Activated B cell treated with CpG ODN at 0.5 μM for 24 hours (primary cell): ENCODE measurements at places on chromosomes 7 and 10.

- DNase-seq, result no peak
Measured at GRCh38 chr10:21398563-21399231, 126.8 kb downstream of the SKIDA1 start.

- no peak for DNase-seq
Measured at GRCh38 chr10:87658858-87659555, 671 bp upstream of the PAPSS2 start.

DNA sequence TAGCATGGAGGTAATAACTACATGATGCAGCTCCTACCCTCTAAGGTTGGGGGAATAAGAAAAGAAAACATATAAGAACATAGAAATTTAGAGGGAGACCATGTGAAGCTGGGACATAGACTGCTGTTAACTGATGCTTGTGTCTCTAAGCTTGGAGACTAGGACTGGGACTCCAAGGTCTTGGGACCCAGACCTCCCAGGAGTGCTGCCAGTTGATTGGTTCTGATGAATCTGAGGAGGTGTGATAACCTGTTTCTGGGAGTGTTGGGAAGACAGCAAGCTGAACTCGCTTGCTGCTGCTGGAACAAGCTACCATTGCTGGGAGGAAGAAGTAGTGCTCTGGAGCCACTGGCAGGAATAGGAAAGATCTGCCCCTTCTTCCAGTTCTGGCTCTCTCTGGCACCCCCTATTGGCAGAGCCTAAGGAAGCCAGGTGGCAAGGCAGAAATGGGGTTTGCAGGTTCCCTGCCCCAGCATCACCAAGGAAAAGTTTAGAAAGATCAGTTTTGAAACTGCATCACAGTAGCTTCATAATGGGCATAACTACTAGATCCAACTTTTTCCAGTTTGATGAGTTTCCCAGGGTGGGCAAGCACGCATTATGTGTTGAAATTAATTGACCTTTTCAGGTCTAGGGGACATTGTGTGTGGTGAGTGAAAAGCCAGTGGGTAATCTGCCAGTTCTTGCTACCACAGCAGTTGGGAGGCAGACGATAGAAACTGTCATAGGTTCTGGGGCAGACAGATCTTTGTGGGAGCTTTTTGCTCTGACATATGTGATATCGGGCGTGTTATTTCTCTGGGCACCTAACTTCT, 140.7 kb downstream of the SND1 start:
- DNase-seq, result no peak

GRCh38 chr10:113037218-113037617, 87.2 kb downstream of the TCF7L2 start:
- DNase-seq, result no peak

DNA sequence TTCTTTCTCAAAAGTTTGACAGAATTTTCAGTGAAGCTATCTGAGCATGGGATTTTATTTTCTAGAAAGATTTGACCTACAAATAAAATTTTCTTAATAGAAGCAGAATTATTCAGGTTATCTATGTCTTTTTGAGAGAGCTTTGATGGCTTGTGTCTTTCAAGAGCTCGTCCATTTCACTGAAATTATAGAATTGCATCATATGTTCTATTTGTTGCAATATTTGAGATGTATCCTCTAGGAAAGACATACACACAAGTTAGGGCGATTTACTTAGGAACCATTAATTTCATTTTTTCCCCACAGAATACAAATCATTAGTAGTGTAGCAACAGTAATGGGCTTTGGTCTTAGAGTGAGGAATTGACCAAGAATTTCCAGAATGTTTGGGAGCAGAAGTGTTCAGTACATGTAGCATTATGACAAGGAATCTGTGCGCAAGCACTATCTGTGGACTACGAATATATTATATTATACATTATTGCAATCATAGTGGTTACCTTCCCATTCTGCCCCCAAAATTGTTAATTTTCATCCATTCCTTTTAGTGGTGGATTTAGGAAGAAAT, 12.8 kb upstream of the COL17A1 start:
- DNase-seq, result no peak

DNA sequence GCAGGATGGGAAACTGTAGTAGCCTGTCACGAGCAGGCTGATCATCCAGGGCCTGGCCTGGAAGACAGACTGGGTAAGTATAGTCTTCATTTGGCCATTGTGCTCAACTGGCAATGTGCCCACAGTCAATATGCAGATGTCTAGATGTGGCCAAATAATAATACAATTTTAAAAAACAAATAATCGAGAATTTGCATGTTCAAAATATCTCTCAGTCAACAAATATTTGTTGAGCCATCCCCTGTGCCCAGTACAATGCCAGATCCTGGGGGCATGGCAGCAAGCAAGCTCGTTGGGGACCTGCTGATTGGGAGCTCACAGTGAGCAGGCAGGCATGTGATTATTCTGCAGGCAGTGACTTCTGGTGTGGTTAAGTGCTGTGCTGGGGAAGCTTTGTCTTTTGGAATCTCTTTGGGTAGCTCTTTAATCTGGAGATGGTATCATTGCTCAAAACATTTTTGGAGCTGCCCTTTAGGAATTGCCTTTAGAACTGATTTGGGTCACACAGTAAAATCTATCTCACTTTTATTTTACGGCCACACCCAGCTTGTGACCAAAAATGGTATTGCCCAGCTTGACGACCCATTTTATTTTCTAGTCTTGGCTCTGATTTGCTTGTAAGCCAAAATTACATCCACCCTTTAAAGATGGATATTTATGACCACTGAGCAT, 92.2 kb downstream of the PLCE1 start:
- DNase-seq, result no peak

DNA sequence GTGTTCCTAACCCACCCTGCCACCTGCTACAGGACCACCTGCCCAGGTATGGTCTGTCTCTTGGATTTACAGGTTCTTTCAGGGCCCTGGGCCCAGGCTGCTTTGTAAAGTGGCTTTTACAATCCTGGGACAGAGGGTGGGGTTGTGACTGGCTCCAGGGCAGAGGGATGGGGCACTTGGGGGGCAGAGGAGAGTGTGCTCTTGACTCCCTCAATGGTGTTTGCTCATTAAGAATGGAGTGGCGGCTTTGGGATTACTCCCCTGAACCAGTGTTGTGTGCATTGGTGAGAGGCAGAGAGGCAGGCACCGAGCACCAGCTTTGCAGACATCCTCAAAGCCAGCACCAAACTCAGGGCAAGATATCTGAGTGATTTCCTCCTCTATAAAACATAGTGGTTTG, 43.5 kb downstream of the VWA2 start:
- no peak for DNase-seq

GRCh38 chr7:43952028-43952427, 25.8 kb downstream of the UBE2D4 start:
- DNase-seq, result no peak

- no peak for DNase-seq
Measured at GRCh38 chr7:52287698-52288097, 747.7 kb upstream of the POM121L12 start.

GRCh38 chr7:77727936-77728701, 31.9 kb downstream of the RSBN1L start:
- no peak for DNase-seq

DNA sequence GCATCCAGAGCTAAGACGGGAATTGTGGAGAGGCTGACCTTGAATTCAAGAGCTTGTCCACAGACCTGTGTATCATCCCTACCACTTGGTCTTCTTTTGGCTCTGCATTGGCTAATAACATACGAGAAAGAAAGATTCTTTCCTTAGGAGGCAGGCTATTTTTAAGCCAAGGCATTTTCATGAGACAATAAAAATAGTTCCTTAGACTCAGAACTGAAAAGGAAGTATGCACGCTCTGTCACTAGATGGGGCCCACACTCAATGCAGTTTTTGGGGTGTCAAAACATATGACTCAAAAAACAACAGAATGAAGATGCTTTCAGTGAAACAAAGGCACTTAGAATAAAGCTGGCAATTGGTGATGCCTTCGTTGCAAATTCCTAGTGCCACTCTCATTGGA, 265.9 kb upstream of the DGKB start:
- DNase-seq, result no peak

GRCh38 chr7:54812756-54813322, 53.8 kb upstream of the SEC61G start:
- no peak for DNase-seq

DNA sequence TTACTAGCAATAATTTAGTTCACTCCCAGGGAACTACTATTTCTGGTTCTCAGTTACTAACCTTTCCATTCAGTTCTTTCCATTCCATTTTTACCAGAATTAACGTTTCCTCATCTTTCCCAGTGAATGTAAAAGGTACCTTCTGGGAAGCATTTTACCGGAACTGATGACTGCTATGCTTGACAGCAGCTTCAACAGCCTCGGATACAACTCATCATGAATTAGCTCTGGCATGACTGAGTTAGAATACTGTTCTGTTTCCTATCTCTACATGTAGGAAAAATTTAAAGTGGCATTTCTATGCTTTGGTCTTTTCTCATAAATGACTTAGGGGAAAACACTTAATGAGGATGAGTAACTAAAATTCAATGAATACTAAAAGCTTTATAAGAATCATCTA, 18.6 kb downstream of the TAS2R41 start:
- DNase-seq, result no peak

GRCh38 chr7:155576900-155577508, 30.6 kb upstream of the CNPY1 start:
- no peak for DNase-seq

GRCh38 chr10:129896136-129896859, 67.8 kb downstream of the EBF3 start:
- DNase-seq, result no peak

GRCh38 chr7:16515785-16516685, 10.6 kb upstream of the LRRC72 start:
- no peak for DNase-seq

GRCh38 chr10:28387140-28387539, 84.3 kb upstream of the MPP7 start:
- DNase-seq, result no peak

GRCh38 chr10:20618011-20618547, 279.0 kb downstream of the NEBL start:
- DNase-seq, result no peak

DNA sequence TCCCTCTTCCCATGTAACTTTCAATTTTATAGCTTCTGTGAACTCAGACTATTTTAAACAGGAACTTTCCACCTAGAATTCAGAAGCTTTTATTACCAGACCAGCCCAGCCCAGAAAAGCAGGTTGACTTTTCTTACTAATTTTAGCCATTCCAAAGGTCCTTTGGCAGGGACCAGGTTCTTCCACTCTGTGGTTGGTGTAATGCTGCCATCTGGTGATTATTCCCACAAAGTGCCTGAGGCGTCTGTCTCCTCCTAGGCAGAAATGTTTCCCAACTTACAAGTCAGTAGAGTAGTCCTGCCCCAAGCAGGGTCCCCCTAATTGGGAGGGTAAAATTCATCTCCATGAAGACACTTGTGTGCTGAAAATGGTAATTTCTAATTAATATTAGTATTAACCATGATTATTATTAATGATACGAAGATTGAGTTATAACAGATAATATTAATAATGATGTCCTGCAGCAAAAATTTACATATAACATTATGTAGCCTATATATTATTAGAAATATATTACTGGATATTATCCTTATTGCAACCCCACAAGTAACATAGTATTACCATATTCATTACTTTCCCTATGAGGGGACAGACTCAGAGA, 53.0 kb upstream of the PPP1R17 start:
- no peak for DNase-seq

DNA sequence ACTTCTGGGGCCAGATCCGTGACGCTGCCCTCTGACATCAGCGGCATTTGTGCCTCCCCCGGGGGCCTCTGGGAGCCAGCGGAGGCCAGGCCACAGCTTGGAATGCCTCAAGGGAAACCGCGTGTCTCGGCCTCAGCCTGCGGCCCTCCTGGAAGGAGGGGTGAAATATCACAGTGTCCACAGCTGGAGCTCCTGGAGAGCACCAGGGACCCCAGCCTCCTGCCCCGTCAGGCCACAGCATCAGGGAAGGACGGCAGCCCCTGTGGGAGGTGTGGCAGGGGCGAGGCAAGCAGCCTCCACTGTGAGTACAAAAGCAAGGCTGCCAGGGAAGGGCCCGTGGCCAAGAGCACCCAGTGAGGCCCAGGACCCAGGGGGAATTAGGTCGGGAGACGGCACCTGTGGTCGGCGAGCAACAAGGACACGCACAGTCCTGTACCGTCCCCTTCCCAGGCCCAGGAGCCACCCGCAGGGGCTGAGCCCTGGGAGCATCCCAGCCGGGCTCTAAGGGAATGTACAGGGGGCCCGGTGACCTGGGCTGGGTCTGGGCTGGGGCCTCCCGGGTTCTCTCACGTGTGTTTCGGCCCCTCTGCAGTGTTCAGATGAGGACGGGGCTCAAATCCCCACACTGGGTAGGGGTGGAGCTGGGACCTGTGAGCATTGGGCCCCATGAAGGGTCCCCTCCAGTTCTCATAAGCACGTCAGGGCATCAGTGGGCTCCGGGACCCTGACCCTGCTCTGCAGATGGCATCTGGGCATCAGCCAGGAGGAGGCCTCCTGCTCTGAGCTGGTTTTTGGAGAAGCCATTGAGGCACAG, 18.7 kb upstream of the KNDC1 start:
- no peak for DNase-seq

- DNase-seq, result no peak
Measured at GRCh38 chr10:103278537-103278823, 1.5 kb downstream of the INA start.

- no peak for DNase-seq
Measured at GRCh38 chr10:6128591-6129251, 39.9 kb downstream of the RBM17 start.

GRCh38 chr7:152851881-152852417, 92.4 kb downstream of the ACTR3B start:
- no peak for DNase-seq

GRCh38 chr7:93926800-93927199, 5.3 kb downstream of the GNG11 start:
- no peak for DNase-seq

DNA sequence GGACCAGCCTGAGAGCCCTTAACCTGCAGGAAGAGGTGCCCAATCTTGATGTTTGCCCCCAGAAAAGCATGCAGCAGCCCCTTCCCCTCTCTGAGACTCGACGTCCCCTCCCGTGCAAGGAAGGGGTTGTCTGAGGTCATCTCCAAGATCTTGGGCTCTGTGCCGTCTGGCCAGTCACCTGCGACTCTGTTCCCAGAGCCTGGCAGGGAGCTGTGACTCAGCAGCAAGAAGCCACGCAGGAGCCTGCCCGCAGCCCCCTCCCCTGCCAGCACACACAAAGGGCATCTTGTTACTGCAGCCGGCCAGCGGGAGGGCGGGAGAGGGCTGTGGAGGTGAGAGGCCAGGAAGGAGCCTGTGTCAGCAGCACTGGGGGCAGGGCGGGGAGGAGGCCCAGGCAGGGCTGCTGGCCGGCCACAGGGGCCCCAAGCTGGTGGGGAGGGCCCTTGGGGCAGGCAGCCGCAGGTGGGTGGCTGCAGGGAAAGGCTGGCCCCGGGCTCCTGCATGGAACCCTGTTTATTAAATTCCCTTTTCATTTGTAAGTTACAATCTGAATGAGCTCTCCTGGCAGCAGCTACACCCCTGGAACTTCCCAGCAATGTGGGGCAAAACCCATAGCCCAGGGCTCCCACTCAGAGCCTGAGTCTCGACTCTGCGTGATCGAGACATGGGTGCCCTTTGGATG, 103.7 kb upstream of the ZMIZ1 start:
- no peak for DNase-seq

DNA sequence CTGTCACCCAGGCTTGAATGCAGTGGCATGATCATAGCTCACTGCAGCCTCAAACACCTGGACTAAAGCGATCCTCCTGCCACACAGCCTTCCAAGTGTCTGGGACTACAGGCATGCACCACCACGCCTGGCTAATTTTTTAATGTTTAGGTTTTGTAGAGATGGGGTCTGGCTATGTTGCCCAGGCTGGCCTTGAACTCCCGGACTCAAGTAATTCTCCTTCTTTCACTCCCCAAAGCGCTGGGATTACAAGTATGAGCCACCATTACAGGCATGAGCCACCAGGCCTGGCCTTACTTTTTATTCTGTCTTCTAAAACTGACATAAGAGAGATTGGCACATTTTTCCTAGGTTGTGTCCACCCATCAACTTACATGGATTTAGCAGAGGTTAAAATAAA, 33.3 kb downstream of the TACC2 start:
- no peak for DNase-seq
